ENCODE measurements at places on chromosomes 16 and 17.

DNA sequence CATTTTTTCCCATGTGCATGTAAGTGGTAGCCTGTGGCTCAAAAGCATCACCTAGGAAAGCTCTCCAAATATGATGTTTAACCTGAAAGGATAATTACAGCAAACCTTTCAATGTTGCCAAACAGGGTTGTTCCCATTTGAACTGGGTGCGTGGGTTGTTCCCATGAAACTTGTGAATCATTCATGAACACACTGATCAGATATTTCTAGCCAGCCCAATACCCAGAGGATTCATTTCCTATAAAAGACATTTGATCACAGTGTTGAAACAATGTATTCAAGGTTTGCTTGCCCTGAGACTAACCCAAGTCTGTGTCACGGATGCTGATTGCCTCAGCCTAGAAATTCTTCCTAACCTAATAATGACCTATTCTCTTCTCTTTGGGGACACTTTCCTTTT is 12.9 kb downstream of the KRT39 start:
- no peak for DNase-seq

GRCh38 chr17:75508931-75509361 is 6.4 kb downstream of the CASKIN2 start:
- no peak for DNase-seq

GRCh38 chr17:75144816-75145512 is 9.3 kb downstream of the JPT1 start:
- DNase-seq: no peak

DNA sequence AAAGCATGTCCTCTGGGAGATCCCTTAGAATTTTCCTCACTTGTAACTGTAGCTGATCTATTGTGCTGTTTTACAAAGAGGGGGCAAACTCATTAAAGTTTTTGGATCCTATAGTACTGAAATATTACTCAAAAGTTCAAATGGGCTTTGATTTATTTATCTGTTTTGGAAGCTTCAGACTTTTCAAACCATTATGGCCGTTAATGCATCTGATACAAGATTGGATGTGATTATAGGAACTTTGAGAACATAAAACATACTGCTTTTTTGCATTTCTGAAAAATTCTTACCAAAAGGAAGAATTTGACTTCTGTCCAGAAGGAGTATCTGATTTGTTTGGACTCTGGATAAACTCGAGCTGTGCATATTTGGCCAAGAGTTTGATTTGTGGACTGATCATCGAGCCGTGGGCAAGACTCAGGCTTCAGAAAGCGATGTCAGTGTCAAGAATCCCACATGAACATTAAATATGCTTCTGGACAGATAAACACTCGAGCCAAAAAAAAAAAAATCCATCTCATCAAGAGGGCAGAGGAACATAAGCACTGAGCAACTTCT is 8.2 kb upstream of the MARCHF10 start:
- no peak for DNase-seq

DNA sequence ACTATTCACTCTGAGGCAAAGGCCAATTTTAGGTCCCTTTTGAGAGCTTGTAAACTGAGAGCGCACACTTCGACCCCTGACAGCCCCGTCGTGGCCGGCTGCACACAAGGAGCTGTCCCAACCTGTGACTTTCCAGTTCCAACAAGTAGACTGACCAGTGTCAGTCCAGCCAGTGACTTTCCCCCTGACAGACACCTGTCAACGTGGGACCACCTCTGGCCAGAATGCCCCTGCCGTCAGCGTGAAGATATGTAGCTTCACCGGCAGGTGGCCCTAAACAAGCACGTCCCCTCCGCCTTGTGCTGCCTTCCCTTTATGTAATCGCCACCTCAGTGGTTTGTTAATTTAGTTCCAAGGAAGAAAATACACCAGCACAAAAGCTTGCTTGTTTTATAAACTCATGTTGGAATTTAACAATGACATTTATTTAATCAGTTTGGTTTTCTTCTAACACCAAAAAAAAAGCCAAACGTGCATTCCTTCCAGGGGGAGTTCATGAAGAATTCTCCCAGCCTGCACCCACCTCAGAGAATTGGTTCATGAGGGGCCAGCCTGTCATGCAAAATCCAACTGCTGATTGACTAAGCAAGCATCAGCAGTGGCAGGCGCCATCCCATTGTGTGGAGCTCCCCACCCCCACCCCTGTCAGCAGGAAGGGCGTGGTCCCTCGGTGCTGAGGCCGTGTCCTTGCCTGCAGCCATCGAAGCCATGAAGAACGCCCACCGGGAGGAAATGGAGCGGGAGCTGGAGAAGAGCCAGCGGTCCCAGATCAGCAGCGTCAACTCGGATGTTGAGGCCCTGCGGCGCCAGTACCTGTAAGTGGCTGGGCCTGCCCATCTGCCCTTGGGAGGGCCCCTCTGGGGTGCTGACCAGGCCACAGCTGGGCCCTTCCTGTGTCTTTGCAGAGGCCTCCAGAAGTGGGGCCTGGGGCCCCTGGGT is 33.9 kb downstream of the PLD6 start:
- DNase-seq: no peak

DNA sequence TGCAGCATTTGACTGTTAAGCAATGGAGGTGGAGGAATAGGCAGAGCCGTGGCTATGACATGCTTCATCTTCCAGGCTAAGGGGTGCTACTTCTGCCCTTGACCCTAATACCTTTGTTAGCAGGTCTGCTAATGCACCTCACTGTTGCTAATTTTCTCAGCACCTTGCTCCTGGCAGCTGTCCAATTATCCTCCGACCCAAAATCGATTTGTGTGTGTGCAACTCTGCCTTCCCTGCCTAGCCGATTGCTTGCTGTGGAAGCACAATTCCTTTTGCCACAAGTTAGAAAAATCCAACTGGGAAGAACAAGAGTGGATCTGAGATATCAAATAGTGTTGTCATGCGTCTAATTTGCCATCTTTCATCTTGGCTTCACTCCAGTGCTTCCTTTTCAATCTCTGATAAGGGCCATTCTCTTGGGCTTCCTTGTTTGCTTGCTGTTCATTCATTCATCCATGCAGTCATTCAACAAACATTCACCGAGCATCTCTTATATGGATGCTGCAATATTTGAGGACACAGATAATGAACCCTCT is 422.8 kb downstream of the RBFOX1 start:
- no peak for DNase-seq

GRCh38 chr17:7841915-7842379 is 7.9 kb downstream of the KDM6B start:
- peak; percentile 85 for DNase-seq

DNA sequence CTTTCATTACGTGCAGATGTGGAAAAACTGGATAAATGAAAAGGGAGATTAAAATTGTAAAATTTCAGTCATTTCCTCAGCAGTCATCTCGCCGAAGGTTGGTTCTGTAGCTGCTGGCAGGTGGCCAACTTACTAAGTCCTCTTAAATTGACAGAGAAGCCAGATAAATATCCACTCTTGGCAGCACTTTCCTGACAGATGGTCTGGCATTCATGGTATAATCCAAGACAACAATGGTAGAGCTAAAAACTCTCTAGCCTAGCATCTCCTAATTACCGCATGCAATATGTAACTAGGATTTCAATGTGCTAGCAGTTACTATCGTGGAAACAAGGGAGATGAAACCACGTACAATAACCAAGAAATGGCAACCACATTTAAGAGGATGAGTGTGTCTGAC is 306.3 kb downstream of the CNTNAP4 start:
- no peak for DNase-seq

- DNase-seq: no peak
Measured at GRCh38 chr17:75753514-75754377, 11.2 kb downstream of the GALK1 start.

- DNase-seq: no peak
Measured at GRCh38 chr16:89448656-89449055, 41.7 kb downstream of the ANKRD11 start.

- DNase-seq: no peak
Measured at GRCh38 chr17:14901376-14901775, 363.8 kb downstream of the PMP22 start.

DNA sequence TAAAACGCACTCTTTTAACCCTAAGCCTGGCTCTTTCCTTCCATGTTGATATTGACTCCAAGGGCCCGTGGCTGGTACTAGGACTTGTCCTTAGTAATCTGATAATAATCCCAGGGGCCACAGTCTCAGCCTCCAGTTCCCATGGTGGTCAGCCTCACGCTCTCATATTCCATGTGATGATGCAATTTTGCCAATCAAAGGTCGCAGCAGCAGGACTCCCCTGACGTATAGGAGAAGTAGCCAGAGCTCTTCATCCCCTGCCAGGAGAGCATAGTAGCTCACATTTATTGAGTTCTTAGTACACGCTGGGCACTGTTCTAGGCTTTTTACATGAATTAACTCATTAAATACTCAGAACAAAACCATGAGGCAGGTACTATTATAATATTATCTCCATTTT is 42.4 kb downstream of the CD300LF start:
- no peak for DNase-seq

GRCh38 chr17:74918906-74919305 is 4.1 kb downstream of the USH1G start:
- no peak for DNase-seq

- DNase-seq: no peak
Measured at GRCh38 chr16:11067697-11068141, 123.4 kb downstream of the CLEC16A start.

DNA sequence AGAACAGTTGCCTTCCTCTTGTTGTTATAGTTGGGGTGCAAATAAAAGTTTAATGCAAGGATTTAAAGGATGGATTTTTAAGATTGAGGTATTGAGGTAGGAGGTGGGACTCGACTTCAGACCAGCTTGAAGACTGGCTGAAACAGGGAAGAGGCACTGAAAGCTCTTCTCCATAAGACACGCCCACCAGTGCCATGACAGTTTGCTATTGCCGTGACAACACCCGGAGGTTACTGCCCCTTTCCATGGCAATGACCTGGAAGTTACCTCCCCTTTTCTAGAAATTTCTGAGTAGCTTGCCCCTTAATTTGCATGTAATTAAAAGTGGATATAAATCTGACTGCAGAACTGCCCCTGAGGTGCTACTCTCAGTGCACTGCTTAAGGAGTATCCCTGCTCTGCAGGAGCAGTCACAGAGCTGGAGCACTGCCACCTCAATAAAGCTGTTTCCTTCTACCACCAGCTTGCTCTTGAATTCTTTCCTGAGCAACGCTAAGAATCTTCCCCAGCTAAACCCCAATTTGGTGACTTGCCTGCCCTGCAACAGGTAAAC is 122.6 kb downstream of the SHISA6 start:
- DNase-seq: no peak

GRCh38 chr16:27189335-27189972 is 13.9 kb upstream of the KDM8 start:
- no peak for DNase-seq
